Skeletal muscle cell (primary cell): ENCODE measurements at places on chromosomes 5 and 9.

GRCh38 chr9:121207371-121207940 is 5.8 kb upstream of the RAB14 start:
- DNase-seq = no peak

DNA sequence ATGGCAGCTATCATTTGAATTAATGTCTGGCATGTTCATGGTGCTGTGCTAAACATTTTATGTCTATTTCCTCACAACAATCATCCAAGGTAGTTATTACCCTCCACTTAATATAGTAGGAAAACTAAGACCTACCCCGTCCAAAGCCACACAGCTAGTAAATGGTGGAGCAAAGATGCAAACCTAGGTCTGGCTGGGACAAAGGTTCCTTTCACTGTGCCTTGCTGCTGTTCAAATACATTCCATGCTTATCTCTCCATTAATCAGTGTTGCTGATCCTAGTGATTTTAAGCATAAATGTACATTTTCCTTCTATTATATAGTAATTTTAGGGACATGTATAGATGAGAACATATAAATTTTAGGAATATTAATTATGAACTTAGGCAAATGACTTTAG is 38.7 kb downstream of the CCDC125 start:
- no peak for DNase-seq

DNA sequence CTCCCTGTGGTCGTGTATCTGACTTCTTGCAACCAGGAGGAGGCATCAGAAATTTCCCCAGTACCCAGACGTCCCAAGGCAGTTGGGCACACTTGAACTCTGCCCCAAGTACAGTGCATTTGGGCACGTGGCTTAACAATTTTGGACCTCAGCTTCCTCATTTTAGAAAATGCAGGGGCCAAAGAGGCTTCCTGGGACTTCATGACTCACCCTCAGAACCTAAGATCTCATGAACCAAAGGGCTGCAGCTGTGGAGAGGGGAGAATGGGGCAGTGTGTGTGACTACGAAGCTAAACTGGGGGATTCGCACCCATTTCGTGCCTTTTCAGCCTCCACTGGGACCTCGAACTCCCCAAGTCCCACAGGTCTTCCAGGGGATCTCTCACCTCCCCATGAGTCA is 59.2 kb downstream of the SYK start:
- no peak for DNase-seq

GRCh38 chr5:178247481-178248456 is 15.2 kb upstream of the PHYKPL start:
- DNase-seq = no peak

- DNase-seq = no peak
Observed at GRCh38 chr9:70484232-70485130, 70.0 kb upstream of the KLF9 start.

DNA sequence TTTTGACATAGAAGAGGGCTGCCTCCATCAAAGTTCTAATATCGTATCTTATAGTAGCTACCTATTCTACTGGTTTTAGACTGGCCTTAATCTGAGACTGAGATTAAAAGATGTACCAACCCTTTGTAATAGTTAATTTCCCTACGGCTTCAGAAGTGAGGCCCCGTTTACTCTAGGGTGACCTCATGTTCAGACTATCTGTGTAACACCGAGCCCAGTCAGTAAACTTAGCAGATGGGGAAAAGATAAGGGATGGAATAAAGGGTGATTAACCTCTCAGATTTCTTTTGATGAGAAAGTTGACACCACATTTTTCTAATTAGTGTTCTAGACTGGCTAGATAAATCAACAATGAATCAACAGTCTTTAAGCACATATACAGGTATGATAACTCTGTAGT is 283.1 kb downstream of the KCTD16 start:
- DNase-seq = no peak

DNA sequence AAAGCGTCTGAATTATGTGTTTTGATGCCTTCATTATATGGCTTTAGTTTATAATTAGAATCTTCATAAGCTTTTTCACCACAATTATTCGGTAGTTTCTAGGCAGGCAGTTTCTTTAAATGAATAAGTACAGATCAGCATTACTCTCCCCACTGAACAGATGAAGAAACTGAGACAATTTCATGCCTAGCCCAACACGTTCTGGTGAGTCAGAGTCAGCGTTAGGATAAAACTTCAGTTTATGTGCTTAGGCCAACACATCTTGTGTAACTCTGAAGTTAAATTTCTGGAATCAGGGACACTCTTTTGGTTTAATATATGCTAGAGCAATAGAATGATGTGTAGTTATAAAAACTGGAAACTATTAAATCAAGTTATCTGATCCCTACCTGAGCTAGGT is 186.7 kb upstream of the ELL2 start:
- DNase-seq = no peak

GRCh38 chr5:173679909-173680630 is 63.6 kb upstream of the BOD1 start:
- no peak for DNase-seq

DNA sequence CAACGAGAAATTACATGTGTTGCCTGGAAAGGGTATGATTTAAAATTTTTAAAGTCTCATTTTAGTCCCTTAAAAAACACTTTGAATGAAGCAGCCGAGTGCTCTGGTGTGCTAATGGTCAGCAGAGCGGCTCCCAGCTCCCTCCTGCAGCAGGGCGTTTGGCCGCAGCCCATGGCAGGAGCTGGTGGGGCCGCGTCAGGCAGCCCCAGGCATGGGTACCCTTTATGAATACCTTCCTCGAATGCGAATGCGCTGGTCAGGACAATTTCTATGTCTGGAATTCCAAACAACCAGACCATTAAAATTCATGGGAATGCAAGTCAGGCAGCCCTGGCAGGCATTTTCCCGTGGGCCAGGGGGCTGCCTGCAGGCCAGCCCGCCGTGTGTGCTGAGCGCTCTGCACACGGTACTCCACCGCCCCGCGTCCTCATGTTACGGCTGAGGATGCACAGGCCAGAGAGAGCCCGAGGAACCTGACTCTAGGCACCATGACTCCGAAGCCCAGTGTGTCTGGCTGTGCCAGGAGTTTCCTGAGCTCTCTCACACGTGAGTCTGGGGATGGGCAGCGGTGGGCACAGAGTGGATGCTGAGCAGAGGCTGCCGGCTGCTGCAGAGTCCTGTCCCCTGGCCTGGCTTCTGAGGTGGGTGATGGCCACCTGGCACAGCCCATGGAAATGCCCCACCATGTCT is 123.7 kb downstream of the WNK2 start:
- no peak for DNase-seq

DNA sequence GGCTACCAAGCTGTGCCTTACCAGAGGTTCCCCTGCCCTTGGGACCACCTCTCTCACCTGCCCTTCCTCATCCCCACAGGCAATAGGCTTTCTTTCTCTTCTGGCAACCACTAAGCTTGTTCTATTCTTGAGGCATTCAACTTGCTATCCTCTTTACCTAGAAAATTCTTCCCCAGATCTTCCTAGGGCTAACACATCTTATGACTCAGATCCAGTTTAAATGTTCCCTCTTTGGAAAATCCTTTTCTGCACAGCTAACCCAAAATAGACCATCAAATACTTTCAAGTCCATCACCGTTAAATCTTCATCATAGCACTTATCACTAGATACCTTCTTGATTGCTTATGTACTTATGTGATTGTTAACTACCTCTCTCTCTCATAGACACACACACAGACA is 93.7 kb downstream of the ENC1 start:
- no peak for DNase-seq

- no peak for DNase-seq
Observed at GRCh38 chr9:121133104-121133816, 58.5 kb downstream of the CNTRL start.

DNA sequence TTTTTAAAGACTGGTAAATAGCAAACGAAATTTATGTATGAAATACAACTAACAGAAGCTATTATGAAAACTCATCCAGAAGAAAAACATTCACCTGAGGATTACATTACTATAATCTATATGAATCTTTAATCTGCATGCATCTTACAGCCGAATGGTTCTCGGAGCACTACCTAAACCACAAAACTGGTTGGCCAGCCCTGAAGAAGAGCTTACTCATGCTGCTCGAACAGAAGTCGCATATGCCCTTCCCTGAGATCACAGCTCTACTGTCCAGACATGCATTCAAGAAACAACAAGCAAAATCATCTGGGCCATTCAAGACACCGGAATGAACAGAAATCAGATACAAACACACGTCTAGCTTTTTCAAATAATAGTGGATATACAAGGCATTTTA is 931.0 kb upstream of the DMAC1 start:
- DNase-seq = no peak

DNA sequence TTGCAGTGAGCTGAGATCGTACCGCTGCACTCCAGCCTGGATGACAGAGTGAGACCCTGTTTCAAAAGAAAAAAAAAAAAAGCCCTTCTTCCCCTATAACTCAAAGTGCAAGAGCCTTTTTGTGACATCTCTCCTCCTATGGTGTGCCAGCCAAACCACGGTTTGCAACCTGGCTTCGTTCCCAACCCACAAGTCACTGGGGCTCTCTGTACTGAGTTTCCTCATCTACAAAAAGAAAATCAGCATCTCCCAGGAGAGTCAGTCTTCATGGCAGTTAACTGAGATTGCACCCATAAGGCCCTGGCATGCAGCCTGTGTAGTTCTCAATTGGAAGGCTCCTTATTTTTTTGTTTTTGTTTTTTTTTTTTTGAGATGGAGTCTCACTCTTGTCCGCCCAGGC is 14.8 kb downstream of the ODF2 start:
- DNase-seq = peak; percentile 42

DNA sequence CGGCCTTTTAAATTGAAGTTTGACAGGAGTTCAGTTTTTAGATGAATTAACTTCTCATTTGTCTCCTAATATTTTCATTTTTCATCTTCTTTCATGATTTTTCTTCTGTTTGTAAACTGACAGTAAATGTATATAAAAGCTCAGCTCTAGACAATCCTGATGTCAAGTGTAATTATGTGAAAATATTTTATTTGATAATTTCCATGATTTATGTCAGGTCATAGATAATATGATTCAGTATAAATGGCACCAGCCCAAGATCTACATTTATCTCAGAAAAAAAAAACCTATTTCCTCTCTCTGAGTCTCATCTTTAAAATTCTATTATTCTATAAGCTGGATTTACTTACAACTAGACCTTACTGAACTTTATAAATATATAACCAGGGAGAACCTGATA is 115.7 kb downstream of the MUSK start:
- DNase-seq = no peak
